ENCODE measurements at places on chromosomes 11 and 22. TPM values are rescaled to one million over a fixed set of nuclear protein-coding genes. Genes with fewer than 3 reads are reported as not detected.

GRCh38 chr11:50423208-50423607, 390.5 kb downstream of the OR4C45 start:
- no peaks in the 10 kb centered on the region for H3K4me1 ChIP-seq
- no peaks in the 10 kb centered on the region for H3K27me3 ChIP-seq
- no peak overlapping the region for H3K27ac ChIP-seq
- H3K4me3 ChIP-seq = no peak overlapping the region

- no peaks in the 10 kb centered on the region for H3K4me1 ChIP-seq
- DNase-seq = no peak
- H3K4me3 ChIP-seq = no peak overlapping the region
- H3K27ac ChIP-seq = no peak overlapping the region
- peaks cover 33% of the 10 kb centered on the region for H3K27me3 ChIP-seq
- H3K36me3 ChIP-seq = no peaks in the 10 kb centered on the region
Observed at GRCh38 chr11:2248242-2248641, 22.1 kb downstream of the ASCL2 start.

- no peaks in the 10 kb centered on the region for H3K36me3 ChIP-seq
- H3K27ac ChIP-seq = no peak overlapping the region
- no peak for DNase-seq
- H3K4me3 ChIP-seq = no peak overlapping the region
Observed at GRCh38 chr11:2739531-2740274, 39.9 kb upstream of the KCNQ1OT1 start.

The ANO9 gene
- total RNA-seq = not detected

The NELL1 gene
- not detected for total RNA-seq
